ENCODE measurements at places on chromosomes 4 and X.
A peak's percentile ranks its signal among the peaks of the same experiment; 100 is the strongest.

GRCh38 chrX:97363843-97364242, 480.1 kb downstream of the RPA4 start:
- DNase-seq, result no peak

DNA sequence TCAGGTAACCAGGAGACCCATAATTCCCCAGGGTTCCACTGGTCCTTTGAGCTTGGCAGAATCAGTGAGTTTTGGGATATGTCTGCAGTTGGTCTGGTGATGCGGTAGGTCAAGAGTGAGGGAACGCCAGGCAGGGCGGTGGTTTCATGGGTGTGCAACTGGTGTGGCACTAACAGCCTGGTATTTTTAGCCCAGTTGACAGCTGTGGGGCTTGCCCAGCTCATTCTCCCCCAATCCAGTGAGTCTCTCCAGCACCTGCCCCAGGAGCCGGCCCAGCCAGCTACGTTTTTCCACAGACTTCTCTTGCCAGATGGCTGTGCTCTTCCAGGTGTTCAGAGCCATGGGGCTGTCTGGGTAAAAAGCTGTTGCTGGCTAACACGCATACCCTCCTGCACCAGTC, 1019.9 kb downstream of the CCSER1 start:
- DNase-seq, result no peak

DNA sequence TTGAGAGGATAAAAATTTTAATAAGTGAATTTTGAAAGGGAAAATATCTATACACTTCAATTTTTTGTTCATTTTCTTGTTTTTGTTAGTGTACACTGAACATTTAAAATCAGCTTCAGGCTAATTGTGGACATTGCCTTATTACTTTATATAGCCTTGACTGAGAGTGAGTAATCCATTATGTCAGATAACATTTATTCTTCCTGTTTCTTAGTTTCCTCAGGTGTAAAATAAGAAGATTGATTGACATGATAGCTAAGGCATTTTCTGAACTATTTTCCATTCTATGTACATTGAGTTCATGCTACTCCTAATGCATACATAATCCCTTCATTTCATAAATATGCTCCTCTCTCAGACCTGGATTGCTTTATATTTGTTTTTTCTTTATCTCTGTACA, 607.3 kb upstream of the AADAT start:
- no peak for DNase-seq

GRCh38 chr4:102230194-102230593, 115.1 kb downstream of the SLC39A8 start:
- DNase-seq, result no peak

GRCh38 chr4:108890484-108890881, 127.6 kb upstream of the ETNPPL start:
- no peak for DNase-seq

- no peak for DNase-seq
Observed at GRCh38 chrX:103211012-103211715, 3.7 kb upstream of the BEX4 start.

DNA sequence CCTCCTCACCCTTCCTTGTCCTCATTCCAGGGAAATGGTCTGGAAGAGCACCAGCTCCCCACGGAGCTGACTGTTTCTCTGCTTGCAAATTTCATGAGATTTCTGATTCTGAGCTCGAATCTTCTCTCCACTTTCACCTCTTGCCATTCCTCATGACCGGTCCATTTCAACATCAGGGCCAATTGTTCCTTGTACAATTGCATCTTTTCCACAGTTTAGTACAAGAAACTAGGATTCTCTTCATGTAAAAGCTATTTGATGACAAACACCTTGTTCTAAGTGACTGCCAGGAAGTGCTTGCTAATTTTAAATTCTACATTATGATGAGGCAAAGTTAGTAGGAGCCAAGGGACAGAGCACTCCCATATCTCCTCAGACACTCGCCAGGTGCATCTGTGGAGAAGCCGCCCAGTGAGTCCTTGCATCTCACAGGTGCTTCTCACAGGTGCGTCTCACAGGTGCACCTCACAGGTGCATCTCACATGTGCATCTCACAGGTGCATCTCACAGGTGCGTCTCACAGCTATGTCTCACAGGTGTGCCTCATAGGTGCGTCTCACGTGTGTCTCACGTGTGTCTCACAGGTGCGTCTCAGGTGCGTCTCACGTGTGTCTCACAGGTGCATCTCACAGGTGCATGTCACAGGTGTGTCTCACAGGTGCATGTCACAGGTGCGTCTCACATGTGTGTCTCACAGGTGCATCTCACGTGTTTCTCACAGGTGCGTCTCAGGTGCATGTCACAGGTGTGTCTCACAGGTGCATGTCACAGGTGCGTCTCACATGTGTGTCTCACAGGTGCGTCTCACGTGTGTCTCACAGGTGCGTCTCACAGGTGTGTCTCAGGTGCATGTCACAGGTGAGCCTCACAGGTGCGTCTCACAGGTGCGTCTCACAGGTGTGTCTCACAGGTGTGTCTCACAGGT, 3.0 kb upstream of the PDE6B start:
- no peak for DNase-seq

- no peak for DNase-seq
Observed at GRCh38 chr4:23991444-23991843, 101.6 kb upstream of the PPARGC1A start.

DNA sequence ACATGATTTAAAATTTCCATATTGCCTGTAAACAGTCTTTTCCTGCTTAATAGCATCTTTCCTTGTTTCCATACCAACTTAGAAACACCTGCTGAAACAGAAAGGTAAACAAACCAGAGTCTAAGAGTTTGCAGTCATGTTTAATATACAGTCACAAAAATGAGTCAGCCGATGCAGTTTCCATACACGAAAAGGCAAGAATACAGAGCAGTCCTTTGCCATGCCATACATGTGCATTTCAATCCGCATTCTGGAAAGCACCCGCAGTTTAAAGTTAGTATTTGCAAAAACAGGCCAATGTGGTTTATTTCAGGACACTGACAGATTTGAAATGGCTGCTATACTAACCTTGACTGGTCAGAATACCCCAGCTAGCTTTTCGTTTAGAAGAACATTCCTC, 32.1 kb downstream of the ASB5 start:
- no peak for DNase-seq

DNA sequence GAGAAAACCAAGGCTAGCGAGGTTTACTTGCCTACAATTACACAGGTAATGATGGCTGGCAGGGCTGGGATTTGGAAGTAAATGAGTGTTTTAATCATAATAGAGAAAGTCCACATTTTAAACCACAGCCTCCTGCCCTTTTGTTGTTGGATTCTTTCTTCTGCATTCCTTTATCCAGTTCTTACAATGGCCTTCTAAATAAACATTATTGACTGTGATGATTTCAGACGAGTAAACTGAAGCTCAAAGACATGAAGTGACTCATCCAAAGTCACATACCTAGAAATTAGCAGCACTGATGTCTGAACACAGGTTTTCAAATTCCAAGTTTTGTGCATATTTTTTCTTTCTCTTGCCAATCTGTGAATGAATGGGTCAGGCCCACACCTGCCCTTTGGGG, 51.2 kb upstream of the C1QTNF7 start:
- DNase-seq, result no peak

GRCh38 chrX:28177202-28177601, 196.0 kb upstream of the DCAF8L1 start:
- no peak for DNase-seq

DNA sequence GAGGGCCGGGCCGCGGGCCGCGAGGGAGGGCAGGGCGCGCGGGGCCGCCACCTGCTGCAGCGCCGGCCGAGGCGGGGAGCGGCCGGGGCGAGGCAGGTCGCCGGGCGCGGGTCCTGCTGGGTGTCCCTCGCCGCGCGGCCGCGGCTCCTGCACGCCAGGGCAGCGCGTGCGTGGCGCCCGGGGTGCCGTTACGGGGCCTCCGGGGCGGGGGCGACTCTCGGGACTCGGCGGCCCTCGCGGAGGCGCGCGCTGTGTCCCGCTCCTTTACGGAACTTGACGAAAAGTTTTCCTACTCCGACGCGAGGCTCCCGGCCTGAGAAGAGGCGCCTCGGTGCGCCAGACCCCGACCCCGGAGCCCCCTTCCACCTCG, 329 bp downstream of the TBC1D14 start:
- DNase-seq, result no peak

- DNase-seq, result no peak
Observed at GRCh38 chr4:122170775-122171174, 18.6 kb downstream of the BLTP1 start.

GRCh38 chrX:44875185-44875489, 2.1 kb downstream of the KDM6A start:
- DNase-seq, result no peak

DNA sequence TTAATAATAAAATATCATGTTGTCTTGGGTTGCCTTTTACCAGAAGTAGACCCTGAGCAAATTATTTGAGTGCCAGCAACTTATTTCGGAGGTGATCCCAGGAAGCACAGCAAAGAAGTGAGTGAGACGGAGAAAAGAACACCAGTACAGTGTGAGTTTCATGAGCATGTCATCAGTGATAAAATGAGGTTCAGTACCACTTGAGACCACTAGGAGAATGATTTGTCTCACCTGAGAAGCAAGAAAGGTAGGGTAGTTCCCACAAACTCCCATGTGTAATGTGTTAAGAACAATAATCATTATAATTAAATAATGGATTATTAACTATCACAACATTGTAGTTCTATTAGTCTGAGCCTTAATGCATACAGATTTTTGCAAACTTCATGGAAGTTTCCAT, 112.8 kb upstream of the DMD start:
- DNase-seq, result no peak

DNA sequence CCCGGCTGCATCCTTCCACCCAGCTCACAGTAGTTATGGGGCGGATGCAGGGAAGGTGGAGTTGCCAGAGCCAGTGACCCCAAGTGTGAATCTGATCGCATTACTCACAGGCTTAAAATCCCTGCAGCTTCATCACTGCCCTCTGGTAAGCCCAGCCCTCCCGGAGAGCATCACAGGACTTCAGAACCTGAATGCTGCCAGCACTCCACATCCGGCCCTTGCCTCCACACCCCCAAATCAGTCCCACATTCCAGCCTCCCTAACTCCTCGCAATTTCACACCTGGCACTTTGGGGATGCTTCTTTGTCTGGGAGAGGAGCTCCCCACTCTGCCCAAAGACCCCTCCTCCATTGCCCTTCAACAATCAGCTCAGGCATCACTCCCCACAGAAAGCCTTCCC, 15.6 kb downstream of the RASL11B start:
- DNase-seq, result no peak

GRCh38 chrX:46967547-46967946, 55.3 kb downstream of the JADE3 start:
- DNase-seq, result no peak

- DNase-seq, result no peak
Observed at GRCh38 chrX:30414144-30414543, 105.0 kb upstream of the NR0B1 start.

GRCh38 chrX:133922390-133922771, 63.0 kb downstream of the GPC3 start:
- no peak for DNase-seq

GRCh38 chr4:24662056-24662455, 77.7 kb upstream of the DHX15 start:
- no peak for DNase-seq

DNA sequence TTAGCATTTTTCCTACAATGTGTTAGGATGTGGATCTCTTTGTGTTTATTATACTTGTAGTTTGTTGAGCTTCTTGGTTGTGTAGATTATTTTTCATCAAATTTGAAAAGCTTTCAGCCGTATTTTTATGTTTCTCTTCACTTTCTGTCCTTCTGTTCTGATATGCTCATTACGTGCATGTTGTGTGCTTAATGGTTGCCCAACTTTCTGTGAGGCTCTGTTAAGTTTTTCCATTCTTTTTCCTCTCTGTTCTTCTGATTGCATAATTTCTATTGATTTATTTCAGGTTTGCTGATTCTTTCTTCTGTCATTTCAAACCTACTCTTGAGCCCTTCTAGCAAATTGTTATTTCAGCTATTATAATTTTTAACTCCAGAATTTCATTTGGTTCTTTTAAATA, 478.2 kb downstream of the IL1RAPL1 start:
- no peak for DNase-seq

- no peak for DNase-seq
Observed at GRCh38 chr4:96108146-96108545, 268.3 kb downstream of the PDHA2 start.

- DNase-seq, result no peak
Observed at GRCh38 chr4:124530464-124531077, 182.0 kb downstream of the ANKRD50 start.

DNA sequence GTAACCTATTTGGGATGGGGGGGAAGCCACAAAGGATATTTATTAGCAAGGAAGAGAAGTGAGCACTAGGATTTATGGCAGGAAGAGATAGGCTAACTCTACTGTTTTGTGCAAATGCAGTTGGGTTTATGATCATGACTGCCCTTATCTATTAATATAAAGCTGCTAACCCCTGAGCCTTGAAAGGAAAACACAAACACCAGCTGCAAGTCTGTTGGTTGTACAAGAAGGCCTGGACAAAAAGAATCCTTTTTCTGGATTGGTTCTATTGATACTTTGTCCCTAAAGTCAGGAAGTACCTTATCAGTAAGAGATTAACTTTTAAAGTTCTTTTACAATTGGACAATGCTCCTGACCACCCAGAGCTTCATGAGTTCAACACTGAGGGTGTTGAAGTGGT, 188.8 kb downstream of the LRBA start:
- DNase-seq, result no peak

DNA sequence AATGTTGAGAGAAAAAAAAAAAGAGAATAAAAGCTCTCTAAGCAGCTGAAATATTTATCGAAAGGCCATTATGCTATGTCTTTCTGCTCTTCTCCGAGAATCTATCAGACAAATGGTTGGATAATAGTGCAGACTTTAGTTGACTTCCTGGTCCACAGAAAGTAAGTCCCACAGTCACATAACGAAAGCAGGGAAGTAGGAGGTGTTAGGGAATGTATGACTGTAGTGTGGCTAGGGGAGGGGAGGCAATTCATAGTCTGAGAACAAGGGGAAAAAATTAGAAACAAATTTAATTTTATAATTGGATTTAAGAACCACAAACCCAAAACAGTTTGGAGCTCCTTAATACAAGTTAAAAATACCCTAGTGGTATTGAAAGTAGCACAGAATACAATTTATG, 79.7 kb upstream of the VEGFC start:
- DNase-seq, result no peak

GRCh38 chrX:22616867-22617266, 344.2 kb downstream of the CBLL2 start:
- no peak for DNase-seq

DNA sequence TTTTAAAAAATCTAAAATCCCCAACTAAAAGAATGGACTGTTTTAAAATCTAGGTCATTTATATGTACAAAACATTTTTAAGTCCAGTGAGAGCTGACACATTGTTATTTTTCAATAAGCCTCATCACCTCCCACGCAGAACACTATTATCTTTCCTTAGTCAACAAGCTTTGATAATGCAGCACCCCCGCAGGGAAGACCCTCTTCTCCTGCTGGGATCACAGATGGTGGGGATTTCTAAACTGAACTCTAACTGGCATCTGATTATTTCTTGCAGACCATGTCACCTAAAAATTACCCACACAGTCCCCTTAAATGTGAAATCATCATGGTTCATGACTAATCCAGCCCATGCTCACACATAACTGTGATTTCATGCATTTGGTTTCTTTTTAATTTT, 11.6 kb downstream of the SYTL4 start:
- DNase-seq, result peak; percentile 72

GRCh38 chr4:83388313-83388676, 53.6 kb upstream of the HPSE start:
- no peak for DNase-seq

GRCh38 chr4:5383191-5383980, 325.0 kb downstream of the EVC2 start:
- DNase-seq, result no peak

- DNase-seq, result no peak
Observed at GRCh38 chr4:184384810-184385557, 89.4 kb downstream of the IRF2 start.

- no peak for DNase-seq
Observed at GRCh38 chrX:10356979-10357378, 200.2 kb downstream of the CLCN4 start.

- DNase-seq, result no peak
Observed at GRCh38 chr4:156038772-156039171, 85.1 kb upstream of the CTSO start.
